ENCODE measurements at places on chromosomes 13 and 19. TPM values are rescaled to one million over a fixed set of nuclear protein-coding genes. Genes with fewer than 3 reads are reported as not detected.

KLK12 gene
- total RNA-seq, result not detected

TUBA3C gene
- total RNA-seq, result not detected

SHD gene
- total RNA-seq, result not detected

SLC17A7 gene
- not detected for total RNA-seq

WDR87 gene
- total RNA-seq, result not detected

KLF5 gene
- total RNA-seq, result 48.4 TPM

ZNF211 gene
- 13.8 TPM for total RNA-seq

TPTE2 gene
- not detected for total RNA-seq

BLVRB gene
- 682 TPM for total RNA-seq

DNAAF3 gene
- total RNA-seq, result 0.53 TPM

GYS1 gene
- total RNA-seq, result 25.5 TPM

PABPC3 gene
- under 0.01 TPM for total RNA-seq

ZNF177 gene
- 1.2 TPM for total RNA-seq

SELENOV gene
- total RNA-seq, result not detected

LIM2 gene
- total RNA-seq, result not detected

CD33 gene
- not detected for total RNA-seq

ZNF667 gene
- 2.6 TPM for total RNA-seq

ZNF541 gene
- not detected for total RNA-seq

KCNN1 gene
- total RNA-seq, result not detected

CCNA1 gene
- 106 TPM for total RNA-seq

KBTBD7 gene
- 9.5 TPM for total RNA-seq

CCDC169 gene
- total RNA-seq, result 1.5 TPM

TNNI3 gene
- 0.53 TPM for total RNA-seq

DKKL1 gene
- total RNA-seq, result not detected

GARRE1 gene
- total RNA-seq, result 6.1 TPM

SOX1 gene
- total RNA-seq, result not detected

DPP9 gene
- 34.0 TPM for total RNA-seq

NLRP5 gene
- total RNA-seq, result not detected

TFDP1 gene
- total RNA-seq, result 32.6 TPM

KPNA3 gene
- total RNA-seq, result 25.9 TPM

AKAP11 gene
- 13.4 TPM for total RNA-seq

ASF1B gene
- 0.53 TPM for total RNA-seq

SERTAD1 gene
- 35.7 TPM for total RNA-seq

CELF5 gene
- total RNA-seq, result not detected

CYP4F8 gene
- not detected for total RNA-seq

DCT gene
- not detected for total RNA-seq

CD209 gene
- total RNA-seq, result not detected

PRX gene
- total RNA-seq, result 1.4 TPM

GRK1 gene
- not detected for total RNA-seq

IL11 gene
- 1.3 TPM for total RNA-seq

CATSPERD gene
- total RNA-seq, result not detected

GJB6 gene
- total RNA-seq, result 32.6 TPM

S1PR4 gene
- total RNA-seq, result 0.26 TPM

SOHLH2 gene
- total RNA-seq, result 0.53 TPM

SIGLEC9 gene
- total RNA-seq, result not detected

HIF3A gene
- 0.53 TPM for total RNA-seq

ZNF440 gene
- total RNA-seq, result 9.0 TPM

ZNF728 gene
- not detected for total RNA-seq
